ENCODE measurements at places on chromosomes 13 and 19. TPM values are rescaled to one million over a fixed set of nuclear protein-coding genes. Genes with fewer than 3 reads are reported as not detected.

The EXOC3L2 gene
- not detected for total RNA-seq

The SHD gene
- total RNA-seq = not detected

The LILRA2 gene
- 5.8 TPM for total RNA-seq

The REEP6 gene
- 4.4 TPM for total RNA-seq

The PAK4 gene
- total RNA-seq = 9.3 TPM

The CYP2A6 gene
- 0.19 TPM for total RNA-seq

The ZIC2 gene
- total RNA-seq = not detected

The INSL3 gene
- 10.0 TPM for total RNA-seq

The KIR2DL1 gene
- total RNA-seq = not detected

The ZNF844 gene
- 0.89 TPM for total RNA-seq

The SLC15A1 gene
- not detected for total RNA-seq

The GJB2 gene
- 0.22 TPM for total RNA-seq

The ANKRD24 gene
- 2.8 TPM for total RNA-seq

The NOVA2 gene
- total RNA-seq = not detected

The NOTCH3 gene
- not detected for total RNA-seq

The ZNF112 gene
- not detected for total RNA-seq

The PSG2 gene
- total RNA-seq = not detected

The ZNF66 gene
- 14.6 TPM for total RNA-seq

The PLEKHA4 gene
- 4.0 TPM for total RNA-seq

The PDE4C gene
- total RNA-seq = not detected

The HSD17B14 gene
- 0.38 TPM for total RNA-seq

The PRR20A gene
- total RNA-seq = not detected

The SHISA7 gene
- total RNA-seq = not detected

The TIMM50 gene
- 50.0 TPM for total RNA-seq

The ECSIT gene
- 31.9 TPM for total RNA-seq

The NPHS1 gene
- 0.30 TPM for total RNA-seq

The GPC5 gene
- 0.38 TPM for total RNA-seq

The MYO1F gene
- total RNA-seq = 472 TPM

The STARD13 gene
- 1.1 TPM for total RNA-seq

The MAU2 gene
- total RNA-seq = 136 TPM

The PEAK3 gene
- 0.29 TPM for total RNA-seq

The ZNF675 gene
- 17.5 TPM for total RNA-seq

The KLK2 gene
- total RNA-seq = 0.76 TPM

The SH2D3A gene
- 57.4 TPM for total RNA-seq

The ERCC1 gene
- total RNA-seq = 56.9 TPM

The CACNG6 gene
- total RNA-seq = 1.9 TPM

The LYL1 gene
- 7.8 TPM for total RNA-seq

Measured in naive thymus-derived CD4-positive, alpha-beta T cell (primary cell).